ENCODE measurements at places on chromosomes 1 and 21.
A peak's percentile ranks its signal among the peaks of the same experiment; 100 is the strongest.

- no peak for DNase-seq
Measured at GRCh38 chr1:66446261-66447001, 87.5 kb upstream of the SGIP1 start.

- DNase-seq = no peak
Measured at GRCh38 chr1:162498496-162498810, 835 bp downstream of the UHMK1 start.

- DNase-seq = no peak
Measured at GRCh38 chr1:236552096-236552495, 28.3 kb downstream of the LGALS8 start.

DNA sequence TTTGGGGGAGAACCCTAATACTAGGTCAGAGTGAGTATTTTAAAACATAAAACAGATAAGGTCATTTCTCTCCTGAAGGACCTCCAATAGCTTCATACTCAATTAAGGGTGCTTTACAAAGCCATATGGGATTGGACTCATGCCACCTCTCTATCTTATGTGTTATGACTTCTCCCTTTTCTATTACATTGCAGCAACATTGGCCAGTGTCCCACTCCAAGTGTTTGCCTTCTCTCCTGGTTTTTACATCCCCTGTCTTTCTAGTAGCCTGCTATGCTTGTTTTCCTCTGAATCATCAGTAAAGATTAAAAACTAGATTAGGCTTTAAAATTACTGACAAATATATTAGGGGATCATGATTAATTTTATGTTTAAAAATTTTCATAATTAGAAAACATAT, 66.6 kb downstream of the SCMH1 start:
- DNase-seq = no peak

GRCh38 chr1:243561588-243562319, 288.3 kb downstream of the AKT3 start:
- DNase-seq = no peak

DNA sequence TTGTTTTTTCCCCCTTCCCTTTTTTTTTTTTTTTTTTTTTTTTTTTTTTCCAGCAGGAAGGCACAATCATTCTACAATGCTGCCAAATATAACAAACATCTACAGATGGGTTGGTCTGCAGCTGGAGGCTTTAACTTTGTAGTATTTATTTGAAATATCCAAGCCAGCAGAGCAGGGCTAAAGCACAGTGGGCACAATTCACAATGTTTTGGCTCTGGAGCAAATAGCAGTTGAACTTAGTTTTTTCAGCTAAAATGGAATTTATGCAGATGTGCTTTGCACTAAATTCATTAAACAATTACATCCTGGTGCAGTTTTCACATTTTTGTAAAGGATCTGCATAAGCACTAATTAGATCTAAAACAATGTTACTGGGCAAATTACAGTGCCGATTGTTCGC, 39.8 kb upstream of the ZBTB18 start:
- DNase-seq = no peak

DNA sequence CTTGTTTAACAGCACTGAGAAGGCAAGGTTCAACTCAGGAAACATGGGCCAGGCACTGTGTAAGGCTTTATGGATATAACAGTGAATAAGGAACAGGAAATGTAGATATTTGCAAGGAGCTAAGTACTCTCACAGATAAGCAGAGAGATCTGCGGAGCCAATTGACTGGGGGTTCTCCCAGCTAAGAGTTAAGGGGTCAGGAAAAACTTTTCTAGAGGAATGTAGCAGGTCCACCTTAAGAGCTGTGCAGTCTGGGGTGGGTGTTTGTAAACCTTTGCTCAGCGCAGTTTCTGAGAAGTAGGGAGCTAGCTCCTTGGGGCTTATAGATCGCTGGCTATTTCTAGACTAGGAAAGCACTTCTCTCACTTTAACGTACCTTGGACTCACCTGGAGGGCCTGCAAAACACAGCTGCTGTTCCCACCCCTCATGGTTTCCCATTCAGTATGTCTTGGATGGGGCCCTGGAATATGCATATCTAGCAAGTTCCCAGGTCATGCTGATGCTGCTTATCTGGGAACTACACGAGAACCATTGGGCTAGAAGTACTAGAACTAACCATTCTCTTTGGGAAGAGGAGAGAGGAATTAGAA, 51.7 kb downstream of the TLCD4 start:
- no peak for DNase-seq

- DNase-seq = no peak
Measured at GRCh38 chr1:229952670-229953520, 114.1 kb upstream of the GALNT2 start.

- no peak for DNase-seq
Measured at GRCh38 chr1:220873868-220874655, 5.2 kb upstream of the HLX start.

DNA sequence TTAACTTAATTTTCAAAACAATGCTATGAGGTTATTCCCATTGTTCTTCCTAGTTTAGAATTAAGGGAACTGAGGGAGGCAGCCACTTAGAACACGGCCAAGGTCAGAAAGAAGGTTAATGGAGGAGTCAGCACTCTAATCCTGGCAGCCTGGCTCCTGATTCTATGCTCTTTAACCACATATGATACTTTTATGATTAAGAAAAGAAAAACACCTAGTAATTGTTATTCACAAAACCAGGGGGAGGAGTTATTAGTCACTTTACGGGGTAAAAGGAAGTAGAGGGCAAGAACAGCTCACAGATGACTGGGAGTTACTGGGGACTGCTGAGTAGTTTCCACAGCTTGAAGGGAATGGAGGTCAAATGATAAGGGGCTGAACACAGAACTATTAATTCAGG, 38.6 kb downstream of the GADD45A start:
- no peak for DNase-seq

DNA sequence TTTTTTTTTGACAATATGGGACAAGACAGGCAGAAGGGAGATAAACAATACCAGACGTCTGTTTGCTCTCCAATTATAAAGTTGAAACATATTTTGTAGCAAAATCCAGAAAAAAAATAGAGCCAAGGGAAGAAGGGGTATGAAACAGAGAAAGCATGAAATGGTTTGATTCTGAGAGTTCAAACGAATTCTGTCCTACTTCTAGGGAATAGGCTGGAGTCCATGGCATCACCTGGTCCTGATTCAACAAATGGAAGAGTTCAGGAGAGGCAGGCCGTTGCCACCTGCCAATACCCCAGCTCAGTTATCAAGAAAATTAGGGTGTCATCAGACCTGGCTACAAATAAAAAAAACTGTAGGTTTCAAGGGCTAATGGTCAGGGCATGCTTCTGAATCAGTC, 71.8 kb downstream of the CLSTN1 start:
- no peak for DNase-seq

GRCh38 chr1:37509181-37509580, 5.4 kb downstream of the MEAF6 start:
- DNase-seq = no peak

DNA sequence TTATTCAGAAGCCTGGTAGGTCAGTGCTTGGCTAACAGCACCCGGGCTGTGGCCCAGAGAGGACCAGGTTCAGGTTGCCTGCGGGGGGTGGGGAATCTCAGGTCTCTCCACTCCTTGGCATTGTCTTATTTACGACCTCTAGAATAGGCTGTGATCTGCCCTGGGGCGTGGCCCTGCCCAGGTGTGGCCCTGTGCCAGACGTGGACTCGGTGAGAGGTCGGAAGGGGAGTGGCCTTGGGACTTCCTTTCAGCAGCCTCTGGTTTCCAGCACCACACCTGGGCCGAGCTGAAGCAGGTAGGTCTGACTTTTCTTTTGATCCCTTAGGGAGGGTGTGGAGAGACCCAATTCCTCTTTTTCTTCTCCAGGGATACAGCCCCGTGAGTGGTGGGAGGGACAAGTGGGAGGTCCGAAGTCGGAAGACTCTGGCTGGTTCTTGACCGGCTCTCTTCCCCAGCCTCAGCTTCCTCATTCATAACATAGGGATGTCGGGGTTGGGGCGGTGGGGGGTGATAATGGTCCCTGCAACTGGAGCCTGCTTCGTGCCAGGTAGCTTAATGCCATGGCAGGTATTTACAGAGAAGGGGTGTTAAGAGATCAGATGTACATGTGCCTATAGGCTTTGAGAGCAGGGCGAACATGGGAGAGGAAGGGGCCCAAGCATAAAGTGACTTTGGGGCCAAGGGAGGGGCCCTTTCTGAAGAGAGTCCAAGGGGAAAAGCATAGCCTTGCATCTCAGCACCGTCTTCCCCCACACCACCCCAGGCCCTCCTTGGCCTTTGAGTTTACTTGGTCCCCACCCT, 16.5 kb downstream of the ACOT11 start:
- DNase-seq = no peak

DNA sequence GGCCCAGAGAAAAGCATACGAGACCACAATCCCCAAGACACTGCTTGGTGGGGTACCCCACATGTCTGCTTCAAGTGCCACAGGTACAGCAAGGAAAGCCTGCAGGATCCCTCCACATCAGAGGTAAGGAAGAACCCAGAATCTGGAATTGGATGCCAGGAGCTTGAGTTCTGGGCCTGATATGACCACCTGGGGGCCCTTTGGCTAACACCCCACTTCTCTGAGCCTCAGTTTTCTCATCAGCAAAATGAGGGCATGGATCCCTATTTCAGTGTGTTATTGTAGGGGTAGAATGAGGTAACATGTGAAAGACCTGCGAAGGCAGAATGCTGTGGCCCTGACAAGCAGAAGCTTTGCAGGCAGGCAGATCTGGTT, 24.5 kb downstream of the NAV1 start:
- DNase-seq = no peak

GRCh38 chr1:119422631-119423030, 7.7 kb downstream of the HSD3B2 start:
- DNase-seq = no peak

DNA sequence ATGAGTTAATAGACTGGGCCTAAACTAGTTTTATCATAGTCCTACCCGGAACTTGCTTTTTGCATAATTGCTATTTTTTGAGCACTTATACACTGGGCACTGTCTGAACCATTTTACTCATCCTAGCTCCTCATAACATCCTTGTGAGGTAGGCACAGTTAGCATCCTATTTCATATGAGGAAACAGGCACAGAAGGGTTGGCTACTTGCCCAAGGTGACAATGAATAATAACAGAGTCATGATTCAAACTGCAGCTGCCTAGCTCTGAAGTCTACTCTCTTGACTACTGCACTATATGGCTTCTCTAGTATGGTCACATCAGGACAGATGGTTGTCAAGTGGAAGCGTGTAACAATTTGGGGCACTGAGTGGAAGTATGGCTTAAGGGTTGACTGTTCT, 18.2 kb upstream of the RC3H1 start:
- no peak for DNase-seq

DNA sequence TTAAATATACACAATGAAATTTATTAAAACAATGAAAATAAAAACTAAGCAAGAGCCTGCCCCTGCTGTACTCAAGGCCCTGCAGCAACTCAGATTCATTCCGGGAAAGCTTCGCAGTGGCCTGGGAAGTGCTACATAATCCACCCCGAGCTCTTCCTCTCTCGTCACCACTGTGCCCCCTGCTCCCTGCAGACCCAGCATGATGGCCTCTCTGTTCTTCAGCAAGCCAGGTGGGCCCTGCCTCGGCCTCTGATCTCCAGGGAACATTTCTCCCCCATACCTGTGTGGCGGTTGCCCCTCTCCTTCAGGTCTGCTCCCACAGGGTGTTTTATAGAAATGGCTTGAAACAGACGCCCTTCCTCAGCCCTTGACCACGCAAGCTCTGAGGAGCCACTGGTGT, 10.6 kb downstream of the RNF187 start:
- DNase-seq = no peak

- no peak for DNase-seq
Measured at GRCh38 chr1:168864266-168864665, 135.3 kb upstream of the DPT start.

- no peak for DNase-seq
Measured at GRCh38 chr21:43771199-43771675, 4.9 kb downstream of the CSTB start.

DNA sequence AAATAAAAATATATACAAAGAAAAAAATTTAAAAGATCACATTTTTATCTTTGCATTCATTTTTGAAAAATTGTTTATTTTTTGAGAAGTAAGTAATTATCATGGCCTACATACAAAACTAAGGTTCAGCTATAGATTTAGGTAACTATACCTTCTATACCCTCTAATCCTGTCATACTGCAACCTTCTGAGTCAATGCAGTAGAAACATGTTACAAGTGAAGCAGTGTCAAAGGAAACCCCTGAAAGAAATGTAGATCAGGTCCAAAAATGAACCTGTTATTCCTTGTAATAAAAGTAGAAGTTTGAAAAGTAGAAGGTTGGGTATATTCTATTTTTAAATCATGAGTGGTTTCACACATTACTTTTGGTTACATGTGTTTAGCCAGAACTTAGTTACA, 51.3 kb downstream of the PTGS2 start:
- no peak for DNase-seq

GRCh38 chr1:169741666-169742394, 8.0 kb upstream of the SELE start:
- DNase-seq = no peak

- DNase-seq = no peak
Measured at GRCh38 chr1:178580096-178580495, 67.2 kb downstream of the TEX35 start.

DNA sequence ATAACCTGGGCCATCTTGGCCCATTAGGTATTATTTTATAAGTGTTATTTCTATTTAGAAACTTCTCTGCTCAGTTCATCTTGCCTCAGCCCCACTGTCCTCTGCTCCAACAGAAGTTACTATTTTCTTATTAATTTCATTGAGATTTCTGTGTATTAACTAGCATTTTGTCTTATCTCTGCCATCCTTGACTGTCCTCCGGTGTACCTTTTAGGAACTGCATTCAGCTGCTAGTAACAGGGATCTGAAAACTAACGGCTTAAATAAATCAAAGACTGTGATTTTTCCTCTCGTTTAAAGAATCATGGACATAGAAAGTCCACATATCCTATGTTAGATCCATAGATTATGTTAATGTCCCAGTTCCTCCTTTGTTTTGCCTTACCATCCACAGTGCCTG, 382.5 kb downstream of the MATN1 start:
- no peak for DNase-seq

GRCh38 chr21:43274022-43274945, 105.5 kb downstream of the CRYAA start:
- DNase-seq = no peak

- DNase-seq = peak; percentile 10
Measured at GRCh38 chr1:52552236-52552504, 722 bp downstream of the TUT4 start.

- peak; percentile 70 for DNase-seq
Measured at GRCh38 chr1:230426246-230427093, at the start of gene PGBD5. PGBD5 (minus strand) TSS chr1:230426332; CDS start chr1:230425928, 404 bp downstream.

DNA sequence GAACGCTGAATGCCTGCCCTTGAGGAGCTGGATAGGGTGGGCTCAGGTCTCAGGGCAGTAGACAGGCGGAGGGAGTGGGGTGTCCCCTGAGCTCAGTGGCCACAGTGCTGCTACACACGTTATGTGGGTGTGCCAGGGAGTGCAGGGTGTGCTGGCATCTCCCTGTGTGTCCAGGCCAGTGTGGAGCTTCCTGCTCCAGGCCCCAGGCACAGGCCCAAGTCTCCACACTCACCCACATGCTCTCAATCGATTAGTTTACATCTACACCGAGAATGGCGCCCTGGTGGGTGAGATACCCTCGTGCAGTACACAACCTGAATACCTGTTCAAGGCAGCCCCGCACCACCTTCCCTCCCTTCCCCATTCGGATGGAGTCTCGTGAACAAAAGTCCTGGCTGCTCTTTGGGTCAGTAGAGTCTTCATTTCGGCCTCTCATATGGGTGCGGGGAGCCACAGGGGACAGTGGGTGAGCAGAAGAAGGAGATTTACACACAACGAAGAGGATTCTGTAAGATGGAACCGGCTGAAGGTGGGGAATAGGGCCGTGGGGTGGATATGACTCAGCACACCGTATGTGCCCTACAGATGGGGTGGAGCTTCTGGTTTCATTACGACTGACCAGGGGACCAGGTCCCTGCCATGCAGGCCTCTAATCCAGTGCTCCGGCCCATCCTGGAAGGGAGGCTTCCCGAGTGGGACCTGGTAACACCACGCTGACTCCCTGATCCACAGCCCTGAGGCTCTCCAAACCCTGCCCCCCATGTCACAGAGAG, 93.3 kb downstream of the SPSB1 start:
- no peak for DNase-seq
